Breast epithelium (tissue), 4 donors: ENCODE measurements at places on chromosomes 2 and 18. TPM values are rescaled to one million over a fixed set of nuclear protein-coding genes. Genes with fewer than 3 reads are reported as not detected.

GRCh38 chr2:62293490-62294271, 97.8 kb downstream of the B3GNT2 start:
- peak; percentile 88 for DNase-seq

DNA sequence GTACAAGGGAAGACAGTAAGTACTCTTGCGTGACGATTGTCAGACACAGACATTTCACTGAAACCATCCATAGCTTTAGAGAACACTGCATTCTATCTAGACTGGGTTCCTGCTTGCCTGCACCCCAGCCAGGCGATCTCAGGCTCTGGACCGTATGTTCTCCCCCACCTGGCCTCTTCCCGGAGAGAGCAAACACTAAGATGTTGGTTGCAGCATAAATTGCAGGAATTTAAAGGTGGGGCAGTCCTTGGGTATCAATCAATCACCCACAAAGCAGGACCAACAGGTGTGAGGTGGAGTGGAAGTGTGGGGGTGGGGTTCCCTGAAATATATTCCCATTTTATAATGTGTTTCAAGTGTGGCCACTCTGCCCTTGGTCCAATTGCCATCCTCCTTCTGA, 103.6 kb upstream of the TGFA start:
- no peak for DNase-seq

- DNase-seq: no peak
Measured at GRCh38 chr2:134035605-134036370, 218.1 kb upstream of the MGAT5 start.

GRCh38 chr2:137049518-137049917, 284.2 kb downstream of the THSD7B start:
- no peak for DNase-seq

DNA sequence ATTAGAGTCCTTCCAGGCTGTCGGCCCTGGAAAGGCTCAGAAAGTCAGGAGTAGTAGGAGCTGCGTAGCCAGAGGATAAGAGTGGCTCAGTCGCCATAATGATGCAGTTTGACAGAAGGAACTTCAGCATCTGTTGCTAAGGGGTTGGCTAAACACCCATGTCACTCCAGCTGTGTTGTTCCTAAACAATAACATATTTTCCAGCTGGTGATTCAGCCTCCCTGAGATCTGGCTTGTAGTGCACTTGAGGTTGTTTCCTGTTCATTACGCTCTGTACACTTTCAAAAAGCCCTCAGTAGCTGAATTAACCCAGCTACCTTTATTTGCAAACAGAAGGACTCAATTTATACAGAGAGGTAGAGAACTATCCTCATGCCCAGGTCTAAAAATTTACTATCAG, 39.7 kb upstream of the EPAS1 start:
- DNase-seq: no peak

DNA sequence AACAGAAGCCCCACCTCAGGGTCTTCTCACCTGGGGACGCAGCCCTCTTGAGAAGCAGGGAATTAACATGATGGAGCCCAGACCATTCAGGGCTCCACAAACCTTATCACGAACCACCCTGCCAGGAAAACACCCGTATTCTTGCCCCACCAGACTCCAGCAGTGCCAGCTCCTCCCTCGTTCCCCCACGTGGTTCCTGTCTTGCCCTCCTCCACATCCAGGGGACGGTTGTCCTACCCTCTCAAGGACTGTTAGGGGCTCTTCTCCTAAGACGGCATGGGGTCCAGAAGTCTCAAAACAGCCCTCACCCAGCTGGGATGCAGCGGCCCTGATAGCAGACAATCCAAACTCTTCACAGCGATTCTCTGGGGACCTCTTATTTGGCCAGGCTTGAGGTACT, 372.2 kb upstream of the HS6ST1 start:
- DNase-seq: no peak

DNA sequence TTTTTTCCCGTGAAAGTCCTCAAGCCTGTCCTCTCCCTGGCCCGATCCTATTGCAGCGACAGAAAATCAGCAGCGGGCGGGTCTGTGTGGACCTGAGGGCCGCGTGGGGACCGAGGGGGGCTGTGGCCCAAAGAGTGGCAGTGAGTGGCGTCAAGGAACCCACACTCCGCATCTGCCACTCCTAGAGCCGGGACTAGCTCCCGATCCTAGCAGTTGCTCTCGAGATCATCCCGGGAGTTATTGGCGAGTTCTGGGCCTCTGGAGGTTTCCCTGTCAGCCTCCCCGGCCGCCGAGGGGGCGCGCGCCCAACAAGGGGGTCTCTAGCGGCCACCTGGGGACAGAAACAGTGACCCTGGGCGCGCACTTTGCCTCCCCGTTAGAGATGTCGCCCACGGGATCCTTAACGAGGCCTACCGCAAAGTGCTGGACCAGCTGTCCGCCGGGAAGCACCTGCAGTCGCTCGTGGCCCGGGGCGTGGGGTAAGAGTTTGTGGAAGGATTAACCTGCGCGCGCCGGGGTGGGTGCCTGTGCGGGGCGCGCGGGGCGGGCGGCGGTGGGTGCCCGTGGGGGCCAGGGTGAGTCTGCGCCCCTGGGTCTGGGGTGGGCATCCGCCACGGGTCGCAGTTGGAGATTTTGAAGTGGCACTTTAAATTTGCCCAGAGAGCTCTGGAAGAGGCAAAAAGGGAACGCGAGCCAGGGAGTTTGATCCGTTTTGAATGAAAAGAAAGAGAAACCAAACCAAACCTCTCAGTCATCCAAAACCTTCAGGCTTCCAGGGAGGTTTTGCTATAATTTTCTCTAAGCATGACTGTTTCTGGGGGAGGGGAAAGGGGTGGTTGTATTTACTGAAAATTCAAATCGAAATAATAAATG, 3.5 kb downstream of the ADCYAP1 start:
- no peak for DNase-seq

GRCh38 chr2:239278941-239279365, 121.9 kb downstream of the HDAC4 start:
- DNase-seq: no peak

DNA sequence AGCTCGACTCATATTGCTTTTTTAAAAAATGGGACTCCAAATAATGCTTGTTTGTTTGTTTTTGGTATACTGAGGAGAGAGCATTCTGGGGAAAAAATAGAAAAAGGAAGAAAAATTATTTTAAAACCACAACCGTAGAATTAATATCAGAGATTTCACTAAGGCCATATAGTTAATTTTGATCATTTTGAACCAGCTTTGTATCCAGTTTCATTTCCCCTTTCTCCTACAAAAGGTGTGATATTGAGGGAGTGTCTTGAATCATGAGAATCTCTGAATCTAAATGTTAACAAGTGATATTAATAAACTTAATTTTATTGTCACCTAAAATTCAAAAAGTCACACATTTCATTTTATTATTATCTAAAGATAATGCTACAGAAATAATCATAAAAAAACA, 198.5 kb upstream of the GALNT5 start:
- no peak for DNase-seq

DNA sequence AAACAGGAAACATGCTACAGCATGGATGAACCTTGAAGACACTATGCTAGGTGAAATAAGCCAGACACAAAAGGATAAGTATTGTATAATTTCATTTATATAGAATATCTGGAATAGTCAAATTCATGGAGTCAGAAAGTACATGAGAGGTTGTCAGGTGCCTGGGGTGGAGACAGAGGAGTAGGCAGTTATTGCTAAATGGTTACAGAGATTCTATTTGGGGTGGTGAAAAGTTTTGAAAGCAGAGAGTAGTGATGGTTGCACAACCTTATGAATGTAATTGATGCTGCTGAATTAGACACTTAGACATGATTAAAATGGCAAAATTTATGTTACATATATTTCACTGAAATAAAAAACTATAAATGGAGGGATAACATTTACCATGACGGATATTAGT, 197.4 kb downstream of the VAPA start:
- DNase-seq: no peak

- no peak for DNase-seq
Measured at GRCh38 chr18:53838746-53839145, 385.7 kb downstream of the MBD2 start.

- no peak for DNase-seq
Measured at GRCh38 chr2:20355131-20355530, 4.5 kb upstream of the PUM2 start.

DNA sequence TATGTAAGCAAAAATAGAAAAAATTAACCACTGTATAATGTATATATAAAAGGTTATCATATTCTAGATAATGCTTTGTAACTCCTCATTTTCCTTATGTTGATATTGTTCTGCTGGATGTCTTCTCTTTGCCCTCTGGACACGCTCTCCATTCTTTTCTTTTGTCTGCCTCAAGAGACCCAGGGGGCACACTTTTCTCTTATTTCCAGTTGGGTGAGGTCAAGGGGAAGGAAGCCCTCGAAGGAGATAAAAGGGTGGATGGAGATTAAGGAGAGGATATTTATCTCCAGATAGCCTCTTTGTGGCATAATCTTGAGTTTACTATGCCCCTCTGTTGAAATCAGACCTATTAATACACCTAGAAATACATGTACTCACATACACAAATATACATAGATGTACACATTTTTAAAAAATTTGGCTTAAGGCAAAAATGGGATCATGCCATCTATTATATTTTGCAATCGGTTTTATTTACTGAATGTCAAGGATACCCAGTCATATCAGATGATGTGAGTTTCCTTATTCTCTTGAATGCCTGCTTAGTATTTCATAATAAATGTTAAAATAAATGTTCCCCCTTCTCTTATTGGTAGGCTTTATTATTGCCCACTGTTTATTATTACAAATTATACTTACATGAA, 65.3 kb downstream of the LCLAT1 start:
- no peak for DNase-seq

GRCh38 chr2:237875256-237876060, 16.0 kb downstream of the RAMP1 start:
- peak; percentile 33 for DNase-seq

DNA sequence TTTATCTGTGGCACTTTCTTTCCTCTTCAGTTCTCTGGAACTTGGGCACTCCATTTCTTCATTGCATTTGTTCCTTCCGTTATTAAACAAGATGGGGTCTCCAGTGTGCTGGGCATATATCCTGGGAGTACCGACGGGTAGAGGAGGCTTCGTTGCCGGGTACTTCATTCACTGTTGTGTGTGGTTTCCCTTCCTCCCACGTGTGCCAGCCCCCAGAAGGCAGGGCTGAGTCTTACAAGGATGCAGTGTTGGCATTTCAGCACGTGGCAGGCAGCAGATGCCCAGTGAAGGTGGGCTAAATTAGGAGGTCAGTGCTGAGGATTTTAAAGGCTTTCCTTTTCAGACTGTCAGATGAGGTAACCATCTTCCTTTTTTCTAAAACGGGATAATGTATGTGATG, 58.6 kb downstream of the MGAT5 start:
- no peak for DNase-seq

DNA sequence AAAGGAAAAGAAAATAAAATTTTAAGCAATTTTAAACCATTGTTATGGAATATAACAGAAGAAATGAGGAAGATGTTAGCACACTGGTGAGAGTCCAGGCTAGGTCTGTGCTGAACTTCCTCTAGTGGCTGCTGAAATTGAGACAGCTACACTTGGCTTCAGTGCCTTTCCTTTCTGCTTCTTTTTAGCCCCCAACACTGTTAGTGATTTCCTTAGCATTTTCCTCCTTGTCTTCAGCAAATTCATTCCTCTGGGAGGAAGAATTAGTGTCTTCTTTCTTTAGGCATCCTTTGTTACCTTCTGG, 47.6 kb downstream of the ITGAV start:
- no peak for DNase-seq

GRCh38 chr18:51897884-51898283, 442.1 kb upstream of the DCC start:
- no peak for DNase-seq

DNA sequence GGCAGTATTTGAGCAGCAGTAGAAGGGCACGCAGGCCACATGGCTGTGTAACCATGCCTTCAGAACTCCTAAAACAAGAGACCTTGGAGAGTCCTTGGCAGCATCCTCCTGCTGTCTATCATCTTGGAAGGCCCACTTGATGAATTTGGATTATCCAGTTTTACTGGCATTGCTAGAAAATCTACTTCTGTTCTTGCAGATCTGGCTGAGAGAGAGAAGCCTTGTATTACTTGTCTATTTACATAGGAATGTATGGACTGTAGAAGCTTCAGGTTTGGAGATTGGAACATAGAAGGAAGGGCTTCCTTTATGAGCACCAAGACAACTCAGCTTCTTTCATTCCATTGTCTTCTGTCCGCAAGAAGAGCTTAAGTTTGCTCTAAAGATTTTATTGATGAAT, 16.1 kb upstream of the GPBAR1 start:
- no peak for DNase-seq

DNA sequence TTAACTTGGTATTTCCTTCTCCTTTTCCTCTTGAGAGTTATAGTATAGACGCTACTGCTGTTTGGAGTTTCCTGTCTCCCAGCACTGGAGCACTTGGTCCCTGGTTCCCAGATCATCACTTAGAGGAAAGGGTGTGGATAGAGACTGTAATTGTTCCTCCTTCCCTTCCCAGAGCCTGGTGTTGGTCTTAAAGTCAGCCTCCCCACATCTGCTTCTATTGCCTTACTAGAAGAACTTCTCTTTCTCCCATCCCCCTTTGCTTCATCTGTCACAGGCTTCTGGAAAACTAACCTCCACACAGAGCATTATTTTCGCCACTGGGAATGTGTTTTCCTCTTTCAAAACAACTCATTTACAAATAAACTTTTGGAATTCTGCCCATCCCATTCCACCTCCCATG, 131.0 kb downstream of the CCDC85A start:
- DNase-seq: no peak

- no peak for DNase-seq
Measured at GRCh38 chr2:208373460-208374089, 33.0 kb upstream of the PTH2R start.

- no peak for DNase-seq
Measured at GRCh38 chr2:176768185-176768584, 444.4 kb upstream of the HNRNPA3 start.

- no peak for DNase-seq
Measured at GRCh38 chr2:8389431-8390108, 292.3 kb upstream of the ID2 start.

- no peak for DNase-seq
Measured at GRCh38 chr2:220335591-220335915, 708.1 kb downstream of the SLC4A3 start.

- DNase-seq: no peak
Measured at GRCh38 chr2:19653509-19653908, 248.3 kb downstream of the TTC32 start.

Gene MYCN
- total RNA-seq: 0.32 TPM

Gene RASGRP3
- total RNA-seq: 13.1 TPM

Gene RSAD2
- total RNA-seq: 0.33 TPM

Gene APCDD1
- total RNA-seq: 34.1 TPM

Gene VWA3B
- not detected for total RNA-seq

Gene ADRA2B
- total RNA-seq: 1.3 TPM

Gene NPHP1
- total RNA-seq: 7.2 TPM

Gene ANKRD29
- total RNA-seq: 9.9 TPM
